ENCODE measurements at places on chromosomes 4 and X.

DNA sequence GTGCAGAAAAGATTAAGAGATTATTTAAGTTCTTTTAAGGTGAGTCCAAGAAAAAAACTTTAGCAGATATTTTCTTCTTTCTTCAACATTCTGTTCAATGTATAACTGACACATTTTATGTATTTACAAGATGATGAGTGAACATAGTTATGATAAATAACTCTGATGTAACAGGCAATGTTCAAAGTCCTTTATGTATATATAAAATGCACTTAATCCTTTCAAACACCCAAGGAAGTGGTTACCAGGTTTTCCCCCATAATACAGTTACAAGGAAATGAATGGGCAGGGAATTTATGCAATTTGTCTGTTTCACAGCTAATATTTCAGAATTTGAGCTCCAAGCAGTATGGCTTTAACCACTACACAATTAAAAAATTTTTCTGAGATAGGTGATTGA lies 8.2 kb downstream of the CXCL3 start:
- no peak for DNase-seq

DNA sequence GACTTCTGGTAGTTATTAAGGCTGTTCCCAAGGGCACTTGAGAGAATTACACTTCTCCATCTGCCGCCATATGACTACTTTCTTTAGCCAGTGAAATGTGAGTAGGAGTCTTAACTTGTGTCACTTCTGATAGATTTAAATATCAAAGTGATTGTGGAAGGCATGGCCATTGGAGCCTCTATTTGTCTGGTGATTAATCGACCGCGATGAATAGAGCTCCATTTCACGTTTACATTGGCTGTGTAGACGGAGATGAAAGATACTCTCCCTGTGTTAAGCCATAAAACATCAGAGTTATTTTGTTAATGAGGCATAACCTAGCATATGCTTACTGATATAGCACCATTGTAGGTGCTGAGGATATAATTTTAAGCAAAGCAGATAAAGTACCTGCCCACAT lies 852.4 kb downstream of the CCSER1 start:
- no peak for DNase-seq

DNA sequence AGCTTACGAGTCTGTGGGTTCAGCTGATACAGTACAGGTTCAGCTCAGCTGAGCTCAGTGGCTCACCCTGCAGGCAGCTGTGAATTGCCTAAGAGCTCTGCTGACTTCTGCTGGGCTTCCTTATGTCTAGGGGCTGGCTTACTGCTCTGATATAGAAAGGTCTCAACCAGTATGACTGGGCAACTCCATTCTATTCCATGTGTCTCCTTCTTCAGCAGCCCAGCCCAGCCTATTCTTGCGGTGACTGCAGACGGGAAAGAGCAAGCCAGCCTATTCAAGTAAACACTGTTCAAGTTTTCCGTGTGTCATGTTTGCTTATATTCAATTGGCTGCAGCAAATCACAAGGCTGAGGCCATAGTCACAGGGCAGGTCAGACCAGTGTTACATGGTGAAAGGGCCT lies 615.4 kb upstream of the ZFP42 start:
- DNase-seq: no peak

GRCh38 chrX:16639966-16640365 lies 10.0 kb upstream of the S100G start:
- DNase-seq: no peak

DNA sequence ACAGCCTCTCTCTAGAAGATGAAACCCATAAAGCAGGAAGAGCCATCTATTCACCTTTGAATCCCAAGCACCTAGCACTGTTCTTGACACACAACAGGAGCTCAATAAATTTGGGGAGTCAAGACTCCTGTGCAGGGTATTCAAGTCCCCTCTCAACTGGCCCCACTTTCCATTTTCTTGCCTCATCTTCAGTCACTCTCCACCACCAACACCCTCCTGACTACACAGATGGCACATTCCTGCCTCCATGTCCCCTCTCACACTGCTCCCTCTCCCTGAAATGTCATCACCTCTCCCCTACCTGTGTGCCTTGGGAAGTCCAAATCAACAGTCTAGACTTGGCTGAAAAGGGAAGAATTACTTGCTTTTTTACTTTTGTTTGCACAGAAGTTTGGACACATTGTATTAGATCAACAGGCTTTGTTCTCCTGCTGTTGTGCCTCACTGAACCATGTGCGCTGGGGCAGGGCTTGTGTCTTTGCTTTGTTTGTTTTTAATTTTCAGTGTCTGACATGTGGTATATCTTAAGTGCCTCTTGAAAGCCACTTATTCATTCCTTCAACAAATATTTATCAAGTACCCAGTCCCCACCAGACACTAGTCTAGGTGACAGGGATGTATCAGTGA lies 85.1 kb downstream of the APBB2 start:
- no peak for DNase-seq

DNA sequence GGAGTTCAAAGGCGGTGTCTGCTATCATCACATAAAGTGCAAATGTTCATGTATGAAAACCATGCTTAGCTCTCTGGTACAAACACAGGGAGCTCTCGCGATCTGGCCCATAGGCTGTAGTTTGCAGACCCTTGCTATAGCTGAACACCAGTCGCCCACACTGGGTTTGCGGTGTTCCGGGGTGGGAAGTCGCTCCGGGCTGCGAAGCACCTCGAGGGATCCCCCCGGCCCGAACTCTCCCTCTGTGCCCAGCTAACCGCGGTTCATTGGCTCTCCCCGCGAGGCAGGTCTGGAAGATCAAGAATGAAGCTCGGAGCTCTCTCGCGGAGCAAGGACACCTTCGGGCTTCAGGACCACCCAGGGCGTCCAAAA lies 341 bp upstream of the PRPS2 start:
- no peak for DNase-seq

Measured in hematopoietic multipotent progenitor cell treated with erythropoietin and hydrocortisone succinate and interleukin-3 and kit ligand, for 15 days (in vitro differentiated cells).